Right ventricle myocardium inferior (tissue), 1 donor: ENCODE measurements at places on chromosomes 2 and 18.

- no peak for DNase-seq
Observed at GRCh38 chr2:182110347-182110746, 124.7 kb downstream of the PPP1R1C start.

DNA sequence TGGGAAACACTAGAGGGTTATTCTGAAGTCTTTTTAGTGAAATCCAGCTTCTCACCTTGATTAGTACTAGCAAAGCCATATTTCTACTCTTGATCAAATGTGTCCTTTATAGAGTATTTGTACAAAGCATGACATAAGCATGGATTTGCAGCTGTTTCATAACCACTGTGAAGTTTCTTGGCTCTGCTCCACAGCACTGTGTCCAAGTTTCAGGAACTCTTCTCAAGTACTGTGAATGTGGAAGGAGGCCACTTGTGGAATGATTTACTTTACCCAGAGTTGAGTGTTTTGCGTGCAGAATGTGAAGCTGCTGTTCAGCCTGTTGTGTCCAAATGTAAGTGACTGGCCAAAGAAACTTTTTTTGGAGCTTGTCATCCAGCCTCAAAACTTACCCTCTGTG is 16.2 kb upstream of the MAPRE2 start:
- peak; percentile 41 for DNase-seq

DNA sequence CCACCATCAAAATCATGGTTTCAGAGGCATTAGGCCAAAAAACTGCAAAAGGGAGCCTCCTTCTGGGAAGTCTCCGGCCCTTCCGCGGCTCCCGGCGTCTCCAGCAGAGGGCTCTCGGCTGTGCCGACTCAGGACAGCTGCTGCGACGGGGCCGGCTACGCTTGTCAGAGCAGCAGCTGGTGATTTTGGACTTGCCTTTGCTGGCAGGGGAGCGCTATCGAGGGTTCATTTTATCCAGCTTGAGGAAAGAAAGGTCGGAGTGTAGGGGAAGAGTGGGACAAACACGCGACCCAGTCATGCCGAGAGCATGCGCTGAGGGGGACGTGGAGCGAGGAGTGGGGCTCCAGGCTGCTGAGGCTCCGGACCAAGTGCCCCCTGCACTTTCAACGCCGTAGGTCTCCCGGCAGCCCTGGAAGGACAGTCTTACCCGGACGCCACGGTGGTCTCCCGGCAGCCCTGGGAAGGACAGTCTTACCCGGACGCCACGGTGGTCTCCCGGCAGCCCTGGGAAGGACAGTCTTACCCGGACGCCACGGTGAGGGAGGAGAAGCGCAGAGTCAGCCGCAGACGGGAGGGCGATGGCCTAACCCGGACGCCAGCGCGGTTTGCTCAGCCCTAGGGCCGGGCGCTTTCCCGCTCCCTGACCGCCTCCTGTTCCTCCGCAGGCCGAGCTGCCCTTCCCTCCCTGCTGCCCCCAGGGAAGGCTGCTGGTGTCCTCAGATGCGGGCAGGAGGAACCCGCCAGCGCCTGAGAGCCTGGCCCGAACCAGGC is 21.7 kb downstream of the DDX18 start:
- peak; percentile 91 for DNase-seq

DNA sequence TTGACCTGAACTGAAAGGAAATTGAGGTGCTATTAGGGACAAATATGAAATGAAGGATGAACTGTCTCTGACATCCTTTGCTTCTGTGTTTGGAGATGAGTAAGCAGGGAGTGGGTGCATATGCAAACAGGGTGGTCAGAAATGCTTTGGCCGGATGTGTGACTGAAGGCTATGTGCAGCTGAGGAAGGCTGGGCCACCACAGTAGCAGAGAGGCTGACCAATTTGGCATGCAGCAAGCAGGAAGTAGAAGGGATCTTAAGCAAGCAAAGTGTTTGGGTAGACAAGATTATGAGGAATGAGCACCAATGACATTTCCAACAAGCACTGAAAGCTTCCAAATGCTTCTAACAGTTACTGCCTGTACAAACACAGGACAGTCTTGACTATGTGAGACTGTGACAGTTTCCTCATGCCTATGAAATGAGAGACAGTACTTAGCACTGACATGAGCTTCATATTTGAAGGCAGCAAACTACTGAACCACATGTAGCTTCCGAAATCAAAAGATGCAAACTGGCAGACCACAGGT is 3.3 kb upstream of the ACTR3 start:
- no peak for DNase-seq

DNA sequence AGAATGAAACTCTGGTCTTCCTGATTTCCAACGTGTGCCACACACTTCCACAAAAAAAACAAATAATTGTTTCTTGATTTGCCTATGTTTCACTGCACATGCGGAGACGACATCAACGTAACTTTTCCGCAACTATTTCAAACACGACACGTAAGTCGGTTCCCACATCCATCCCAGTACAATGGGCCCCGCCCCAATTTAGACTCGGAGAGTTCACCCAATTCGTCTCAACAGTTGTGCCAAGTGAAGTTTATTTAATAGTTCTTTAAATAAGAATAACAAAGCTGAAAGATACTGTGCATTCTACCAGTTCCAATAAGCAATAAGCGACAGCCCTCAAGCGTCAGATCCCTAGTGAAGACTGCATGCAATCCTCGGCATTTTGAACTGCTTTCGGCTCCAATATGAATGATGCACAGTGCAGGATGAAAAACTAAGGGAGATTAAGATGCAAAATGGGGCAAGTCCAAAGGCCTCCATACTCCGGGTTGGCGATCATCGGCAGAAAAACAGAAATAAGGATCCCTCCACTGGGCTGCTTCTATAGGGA is 664 bp downstream of the CCT4 start:
- no peak for DNase-seq

GRCh38 chr2:161068670-161069069 is 91.6 kb upstream of the TANK start:
- DNase-seq = no peak

DNA sequence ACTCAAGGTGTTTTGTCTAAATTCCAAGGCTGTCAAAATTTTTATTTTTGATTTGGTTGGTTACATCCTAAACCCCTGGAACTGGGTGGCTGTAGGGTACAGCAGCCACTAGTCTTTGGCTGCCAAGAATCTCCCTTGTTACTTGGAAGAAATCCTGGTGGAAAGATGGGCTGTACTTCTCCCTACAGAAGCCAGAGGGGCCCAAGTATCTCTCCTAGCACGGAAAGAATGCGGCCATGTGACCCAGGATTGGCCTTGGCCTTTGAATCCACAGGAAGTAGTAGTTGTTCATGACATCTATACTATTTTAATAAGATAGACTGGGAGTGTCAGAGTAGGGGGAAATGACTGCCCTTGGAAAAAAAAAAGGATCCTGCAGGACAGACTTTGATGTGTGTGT is 54.4 kb upstream of the MYO3B start:
- DNase-seq = no peak

- DNase-seq = no peak
Observed at GRCh38 chr2:74028741-74029140, 44.0 kb downstream of the TET3 start.

GRCh38 chr2:11134349-11134748 is 20.9 kb upstream of the SLC66A3 start:
- DNase-seq = no peak

DNA sequence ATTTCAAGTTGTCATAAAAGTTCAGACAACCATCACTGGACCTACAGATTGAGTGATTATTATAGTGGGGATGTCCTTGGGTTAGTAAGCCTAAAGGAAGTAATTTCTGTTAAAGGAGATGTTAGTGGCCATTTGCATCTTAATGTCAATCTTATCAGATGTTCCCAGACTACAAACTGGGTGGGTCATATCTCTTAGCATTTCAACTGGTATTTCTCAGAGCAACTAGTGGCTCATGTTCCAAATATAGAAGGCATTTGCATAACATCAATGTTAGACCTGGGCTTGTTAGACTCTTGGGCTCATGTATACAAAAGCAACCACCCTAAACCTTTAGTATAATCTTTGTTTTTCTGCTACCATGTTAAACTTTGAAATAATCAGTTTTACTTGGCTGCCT is 17.9 kb downstream of the PLEKHA3 start:
- DNase-seq = no peak

GRCh38 chr2:19226386-19226785 is 132.0 kb downstream of the OSR1 start:
- DNase-seq = no peak

GRCh38 chr2:227595797-227596196 is 2.9 kb upstream of the SCYGR2 start:
- DNase-seq = no peak

DNA sequence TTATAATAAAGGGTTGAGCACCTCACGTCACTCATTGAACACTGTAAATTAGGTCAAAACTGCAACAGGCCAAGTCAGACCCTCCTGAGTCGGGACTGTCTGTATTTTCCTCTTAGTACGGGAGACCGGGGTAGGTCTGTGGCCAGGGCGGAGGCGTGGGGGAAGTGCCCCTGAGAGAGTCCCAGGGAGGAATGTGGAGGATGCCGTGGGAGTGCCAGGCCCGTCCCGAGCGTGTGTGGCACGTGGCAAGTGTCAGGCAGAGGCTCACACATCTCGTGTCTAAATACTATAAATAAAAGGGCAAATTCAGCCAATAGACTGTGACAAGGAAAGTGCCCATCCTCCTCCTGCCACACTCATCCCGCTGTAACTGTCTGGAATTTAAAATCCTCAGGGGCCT is 6.3 kb upstream of the HDAC4 start:
- DNase-seq = no peak

DNA sequence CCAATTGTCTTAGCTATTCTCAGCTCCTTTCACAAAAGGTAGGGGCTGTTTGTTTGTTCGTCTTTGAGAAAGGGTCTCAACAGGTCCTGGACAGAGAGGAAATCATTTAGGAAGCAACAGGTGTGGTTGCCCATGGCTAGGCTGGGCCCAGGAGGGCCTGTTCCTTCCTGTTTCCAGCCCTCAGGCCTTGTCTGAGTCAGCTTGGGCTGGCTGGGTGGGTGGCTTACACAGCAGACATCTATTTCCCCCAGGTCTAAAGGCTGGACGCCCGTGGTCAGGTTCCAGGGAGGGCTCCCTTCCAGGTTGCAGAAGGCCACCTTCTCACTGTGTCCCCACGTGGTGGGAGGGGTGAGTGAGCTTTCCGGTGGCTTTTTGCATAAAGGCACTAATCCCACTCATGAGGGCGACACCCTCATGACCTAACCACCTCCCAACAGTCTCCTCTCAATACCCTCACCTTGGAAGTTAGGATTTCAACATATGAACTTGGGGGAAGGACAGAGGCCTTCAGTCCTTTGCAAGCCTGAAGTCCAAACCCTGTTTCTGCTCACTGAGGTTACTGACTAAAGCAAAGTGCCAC is 45.5 kb downstream of the ARHGEF4 start:
- DNase-seq = no peak

DNA sequence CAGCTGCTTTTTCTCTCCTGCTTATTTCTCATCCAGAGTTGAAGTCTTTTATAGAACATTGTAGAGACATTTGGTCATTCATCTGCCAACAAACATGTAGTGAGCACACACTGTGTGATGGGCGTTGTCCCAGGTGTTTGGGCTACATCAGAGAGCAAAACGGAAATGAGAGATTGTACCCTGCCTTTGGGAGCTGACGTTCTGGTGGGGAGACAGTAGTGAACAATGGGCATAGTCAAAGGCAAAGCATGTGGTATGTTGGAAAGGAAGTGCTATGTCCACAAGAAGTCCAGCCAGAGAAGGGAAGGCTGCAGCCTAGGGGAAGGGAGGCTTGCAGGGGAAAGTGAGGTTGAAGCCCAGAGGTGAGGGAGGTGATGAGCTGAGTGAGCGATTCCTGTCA is 78.1 kb downstream of the PIEZO2 start:
- DNase-seq = no peak

GRCh38 chr2:3631161-3631850 is 26.7 kb upstream of the ALLC start:
- no peak for DNase-seq

DNA sequence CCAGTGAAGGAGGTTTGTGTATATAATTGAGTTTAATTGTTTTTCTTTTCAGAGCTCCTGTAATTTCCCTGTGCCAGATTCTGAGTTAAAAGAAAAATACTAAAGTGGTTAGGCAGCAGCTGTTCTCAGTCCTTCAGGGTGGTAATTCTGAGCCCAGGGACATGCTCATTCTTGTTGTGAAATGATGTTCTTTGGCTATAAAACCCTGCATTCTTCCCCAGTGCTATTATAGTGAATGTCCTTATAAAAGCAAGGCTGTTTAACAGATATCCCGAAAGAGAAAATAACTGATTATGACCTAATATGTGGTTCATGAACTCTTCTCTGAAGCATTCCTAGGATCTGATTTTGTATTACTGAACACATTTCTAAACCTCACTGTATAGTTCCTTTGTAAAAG is 34.0 kb downstream of the ADAM23 start:
- DNase-seq = no peak

GRCh38 chr2:45141883-45142866 is 132.9 kb upstream of the SIX2 start:
- DNase-seq = no peak

- no peak for DNase-seq
Observed at GRCh38 chr18:49619801-49620200, 57.9 kb downstream of the LIPG start.

DNA sequence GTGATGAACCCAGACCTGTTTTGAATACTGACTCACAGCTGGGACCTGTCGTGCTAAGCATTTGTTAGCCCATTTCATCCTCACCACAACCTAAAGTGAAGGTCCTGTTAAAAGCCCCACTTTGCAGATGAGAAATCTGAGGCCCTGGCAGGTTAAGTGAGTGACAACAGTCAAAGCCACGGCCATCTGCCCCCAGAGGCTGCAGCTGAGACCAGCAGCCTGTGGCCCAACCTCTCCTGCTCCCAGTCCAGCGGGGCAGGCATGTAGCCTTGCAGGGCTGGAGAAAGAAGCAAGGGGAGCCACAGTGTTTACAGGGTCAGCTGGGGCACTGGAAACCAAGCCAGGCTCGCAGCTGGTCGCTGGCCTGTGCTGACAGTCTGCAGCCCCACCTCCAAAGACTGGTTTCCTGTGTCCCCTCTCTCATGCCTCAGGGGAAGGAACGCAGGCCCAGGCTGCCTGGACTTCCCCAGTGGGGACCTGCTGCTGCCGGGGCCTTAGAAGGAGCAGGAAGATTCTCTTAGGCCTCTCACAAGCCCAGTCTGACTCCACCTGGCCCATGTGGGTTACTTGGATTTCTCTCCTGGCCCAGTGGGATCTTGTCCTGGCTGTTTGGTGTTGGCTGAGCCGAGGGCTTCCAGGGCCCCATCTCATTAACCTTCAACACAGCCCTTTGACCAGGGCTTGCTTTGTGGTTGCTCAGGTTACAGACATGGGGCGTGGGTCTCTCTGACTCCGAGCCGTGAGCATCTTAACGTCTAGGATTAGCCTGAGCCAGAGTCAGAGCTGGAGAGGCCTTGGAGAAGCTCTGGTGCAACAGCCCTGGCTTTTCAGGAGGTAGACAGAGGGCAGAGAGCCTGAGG is 1.7 kb downstream of the INPP5D start:
- DNase-seq = peak; percentile 85

DNA sequence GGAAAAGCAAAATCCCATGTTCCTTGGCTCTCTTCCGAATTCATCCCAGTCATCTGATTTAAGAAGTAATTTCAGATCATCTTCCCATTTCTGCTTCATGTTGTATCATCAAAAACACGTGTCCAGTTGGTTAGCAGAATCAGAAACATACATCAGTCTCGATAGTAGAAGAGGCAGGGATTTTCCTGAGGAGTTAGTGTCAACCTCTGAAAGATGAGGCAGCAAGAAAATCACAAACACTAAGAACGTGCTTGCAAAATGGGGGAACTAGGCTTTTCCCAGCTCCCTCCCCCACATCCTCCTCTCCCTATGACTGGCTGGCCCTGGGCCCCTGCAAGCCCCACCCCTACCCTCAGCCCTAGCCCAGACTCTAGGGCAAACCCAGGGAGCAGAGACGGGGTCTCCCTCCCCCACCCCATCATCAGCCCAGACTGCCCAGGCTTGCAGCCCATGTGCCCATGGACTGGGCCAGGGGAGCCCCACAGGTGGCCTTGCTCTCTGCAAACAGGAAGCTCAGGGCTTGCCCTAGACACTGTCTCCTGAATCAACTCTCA is 161.0 kb upstream of the ID2 start:
- DNase-seq = no peak
